ENCODE measurements at places on chromosomes 6 and 20.

DNA sequence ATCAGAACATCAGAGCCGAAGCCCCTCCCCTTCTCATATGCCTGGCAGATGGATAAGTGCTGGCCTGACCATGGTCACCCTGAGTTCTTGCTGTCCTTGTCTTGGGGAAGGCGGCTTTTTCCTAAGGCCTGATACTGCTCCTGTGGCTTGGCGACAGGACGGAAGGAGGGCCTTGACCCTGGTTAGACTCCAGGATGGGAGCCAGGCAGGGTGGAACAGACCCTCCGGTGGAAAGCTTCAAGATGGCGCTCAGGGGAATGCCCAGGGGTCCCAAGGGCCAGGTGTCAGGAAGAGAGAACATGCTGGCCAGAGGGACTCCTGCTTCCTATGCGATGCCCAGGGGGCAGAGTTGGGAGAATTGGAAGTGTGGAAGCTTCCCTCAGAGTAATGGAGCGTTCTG is 29.6 kb downstream of the ADA start:
- DNase-seq, result no peak

- DNase-seq, result no peak
These were observed 154.5 kb downstream of the HACE1 start for GRCh38 chr6:104705095-104705707.

DNA sequence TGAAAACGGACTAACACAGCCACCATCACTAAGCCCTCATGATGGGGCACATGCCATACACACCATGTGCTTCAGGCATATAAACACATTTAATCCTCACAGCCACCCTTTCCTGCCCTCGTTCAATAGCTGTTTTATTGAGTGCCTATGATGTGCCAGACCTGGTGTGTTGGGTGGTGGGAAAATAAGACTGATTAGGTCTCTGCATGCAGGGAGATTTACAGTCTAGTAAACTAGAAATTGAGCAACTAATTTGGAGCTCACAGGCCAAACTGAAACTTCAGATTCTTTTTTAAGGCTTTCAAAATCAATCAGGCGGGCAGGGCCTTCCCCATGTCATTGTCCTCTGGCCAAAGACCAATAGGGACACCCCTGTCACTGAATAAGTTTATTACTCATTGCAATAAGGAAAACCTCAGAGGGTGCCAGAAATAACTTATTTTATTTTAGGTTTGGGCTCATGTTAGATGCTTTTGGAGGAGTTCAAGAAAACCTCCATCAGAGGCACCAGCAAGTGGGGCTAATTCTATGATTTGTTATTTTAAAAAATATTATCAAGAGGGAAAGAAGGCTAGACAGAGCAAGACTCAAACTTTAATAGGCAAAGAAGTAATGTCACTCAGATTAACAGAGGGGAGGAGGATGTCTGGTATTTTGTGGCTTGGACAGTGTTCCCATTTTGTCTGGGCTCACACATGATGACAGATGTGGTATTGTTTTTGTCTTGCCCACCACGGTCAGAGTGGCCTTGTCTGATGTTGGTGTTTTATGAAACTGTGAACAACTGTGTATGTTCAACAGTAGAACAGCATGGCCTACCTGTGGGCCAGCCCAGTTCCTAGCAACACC is 12.0 kb downstream of the ZFP64 start:
- DNase-seq, result no peak

GRCh38 chr6:11769244-11769643 is 9.4 kb downstream of the ADTRP start:
- no peak for DNase-seq

DNA sequence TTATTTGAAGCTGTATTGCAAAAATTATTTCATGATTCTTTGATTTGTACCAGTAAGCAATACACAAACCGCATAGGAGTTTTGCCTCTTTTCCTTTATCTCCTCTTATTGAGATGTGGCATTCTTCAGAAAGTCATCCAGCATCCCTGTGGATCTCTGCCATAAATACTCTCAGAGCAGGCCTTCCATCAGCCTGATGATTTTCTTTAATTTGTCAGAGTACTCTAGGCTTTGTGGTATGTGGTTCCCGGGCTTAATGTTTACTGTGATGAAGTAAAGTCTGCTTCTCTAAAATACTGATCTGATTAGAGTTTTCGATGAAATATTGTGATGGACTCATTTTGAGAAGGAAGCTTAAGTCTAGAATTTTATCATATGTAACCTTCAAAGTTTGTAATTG is 31.1 kb upstream of the SLC35D3 start:
- DNase-seq, result no peak

DNA sequence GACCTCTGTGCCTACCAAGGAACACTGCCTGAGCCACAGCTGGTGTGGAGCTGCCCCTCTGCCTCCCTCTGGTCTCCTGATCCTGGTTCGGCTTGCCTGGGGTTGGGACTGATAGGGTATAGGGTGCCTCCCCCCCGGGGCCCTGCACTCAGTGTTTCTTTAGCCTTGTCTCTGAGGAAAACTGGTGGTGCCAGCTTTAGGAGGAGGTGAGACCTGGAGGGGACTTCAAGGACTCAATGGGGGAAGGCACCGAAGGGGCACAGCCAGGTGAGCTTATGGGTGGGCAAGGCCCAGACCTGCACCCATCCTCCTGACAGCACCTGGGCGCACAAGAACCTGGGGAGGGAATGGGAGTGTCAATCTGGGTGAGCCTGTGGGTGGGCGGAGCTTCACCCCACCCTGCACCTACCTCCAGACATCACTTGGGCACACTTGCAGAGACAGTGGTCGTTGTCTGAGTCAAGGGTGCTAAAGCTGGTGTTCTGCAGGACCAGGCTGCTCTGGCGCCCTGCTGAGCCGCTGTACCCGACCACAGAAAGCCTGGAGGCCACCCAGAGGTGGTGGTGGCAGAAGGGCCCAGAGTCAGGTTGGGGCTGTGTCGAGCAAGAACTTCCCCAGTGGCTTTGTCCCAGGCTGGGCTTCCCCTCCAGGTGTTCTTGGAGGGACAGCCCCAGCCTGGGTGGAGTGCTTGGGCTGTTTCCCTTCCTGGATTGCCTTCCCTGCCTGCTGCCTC is 40.5 kb downstream of the FAM110A start:
- no peak for DNase-seq

DNA sequence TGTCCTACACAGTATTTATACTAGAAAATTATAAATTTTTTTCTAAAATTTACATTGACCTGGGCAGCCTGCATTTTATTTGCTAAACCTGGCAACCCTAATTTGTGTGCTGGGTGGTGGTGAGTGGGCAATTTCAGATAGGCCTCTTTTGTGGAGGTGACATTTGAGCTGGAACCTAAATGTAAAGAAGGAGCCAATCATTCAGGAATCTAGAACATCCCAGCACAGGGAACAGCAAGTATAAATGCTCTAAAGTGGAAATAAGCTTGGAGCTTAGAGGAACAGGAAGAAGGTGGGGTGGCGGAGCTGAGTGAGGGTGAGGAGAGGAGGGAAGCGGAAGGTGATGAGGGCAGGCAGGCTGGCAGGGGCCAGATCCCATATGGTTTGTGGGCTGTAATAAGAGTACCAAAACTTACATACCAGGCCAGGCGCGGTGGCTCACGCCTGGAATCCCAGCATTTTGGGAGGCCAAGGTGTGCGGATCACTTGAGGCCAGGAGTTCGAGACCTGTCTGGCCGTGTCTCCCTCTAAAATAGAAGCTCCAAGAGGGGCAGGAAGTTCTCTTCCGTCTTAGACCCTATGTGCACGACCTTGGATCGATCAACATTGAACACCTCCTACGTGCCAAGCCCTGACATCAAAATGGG is 549 bp upstream of the CSE1L start:
- DNase-seq, result no peak

DNA sequence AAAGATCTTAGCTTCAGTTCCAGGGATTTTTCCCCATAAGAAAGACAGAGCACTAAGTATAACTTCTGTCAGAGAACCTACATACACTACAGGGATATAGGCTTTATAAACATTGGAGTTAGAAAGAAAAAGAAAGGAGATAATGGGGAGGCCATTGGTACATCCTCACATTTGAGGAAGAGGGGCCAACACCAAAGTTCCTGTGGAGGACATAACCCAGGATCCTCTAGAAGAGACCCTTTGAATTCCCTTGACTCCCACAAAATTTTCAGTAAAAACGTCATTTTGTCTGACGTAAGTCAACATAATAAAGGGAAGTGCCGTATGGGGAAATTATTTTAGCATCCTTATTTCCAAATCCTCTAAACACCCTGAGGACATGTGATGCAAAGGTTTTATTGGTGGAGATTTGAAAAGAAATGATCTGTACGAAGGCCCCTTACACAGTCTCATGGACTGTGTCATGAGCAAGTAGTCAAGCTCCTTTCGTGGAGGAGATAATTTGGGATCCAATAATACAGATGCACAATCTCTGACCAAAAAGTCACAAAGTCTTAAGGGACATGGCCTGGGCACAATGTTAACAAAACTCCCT is 33.2 kb downstream of the HLA-DRA start:
- no peak for DNase-seq

DNA sequence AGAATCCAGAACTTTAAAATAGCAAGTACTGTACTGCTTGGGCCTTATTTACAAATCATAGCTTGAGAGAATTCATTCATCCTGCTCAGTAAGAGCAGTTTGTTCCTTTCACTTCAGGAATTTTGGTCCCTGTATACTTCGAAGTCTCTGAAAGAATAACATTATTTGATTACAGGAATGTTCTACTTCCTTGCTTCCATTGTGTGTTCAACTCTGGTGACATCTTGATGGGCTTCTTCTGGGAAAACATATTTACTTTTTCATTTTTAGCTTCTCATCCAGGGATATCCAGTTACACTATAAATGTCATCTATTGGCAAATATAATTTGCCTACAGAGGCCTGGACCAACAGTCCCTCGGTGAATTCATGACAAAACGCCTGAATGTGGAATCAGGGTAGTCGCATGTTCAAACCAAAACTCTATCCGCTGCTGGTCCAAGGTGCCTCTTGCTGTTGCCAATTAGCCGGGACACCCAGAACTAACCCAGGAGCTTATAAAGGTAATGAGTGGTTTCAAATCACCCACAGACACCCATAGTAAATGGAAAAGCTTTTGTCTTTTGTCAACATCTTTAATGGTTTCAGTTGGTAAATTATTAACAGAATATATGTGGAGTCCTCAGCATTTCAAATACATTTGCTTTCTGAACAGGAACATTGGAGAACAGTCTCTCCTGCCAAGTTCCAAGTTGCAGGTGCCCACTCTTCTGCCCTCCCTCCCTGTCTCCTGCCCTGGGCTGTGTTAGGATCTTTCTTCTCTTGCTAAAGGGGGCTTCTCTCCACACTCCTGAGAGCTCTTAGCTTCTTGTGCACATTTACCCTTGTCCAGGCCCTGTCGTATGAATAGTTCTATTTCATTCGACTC is 162.5 kb upstream of the CITED2 start:
- DNase-seq, result peak; percentile 61

Data from LoVo (cell line).